ENCODE measurements at places on chromosomes 4 and X. TPM values are rescaled to one million over a fixed set of nuclear protein-coding genes. Genes with fewer than 3 reads are reported as not detected.

GRCh38 chr4:153021276-153021675, 85.2 kb downstream of the FHDC1 start:
- DNase-seq: no peak

DNA sequence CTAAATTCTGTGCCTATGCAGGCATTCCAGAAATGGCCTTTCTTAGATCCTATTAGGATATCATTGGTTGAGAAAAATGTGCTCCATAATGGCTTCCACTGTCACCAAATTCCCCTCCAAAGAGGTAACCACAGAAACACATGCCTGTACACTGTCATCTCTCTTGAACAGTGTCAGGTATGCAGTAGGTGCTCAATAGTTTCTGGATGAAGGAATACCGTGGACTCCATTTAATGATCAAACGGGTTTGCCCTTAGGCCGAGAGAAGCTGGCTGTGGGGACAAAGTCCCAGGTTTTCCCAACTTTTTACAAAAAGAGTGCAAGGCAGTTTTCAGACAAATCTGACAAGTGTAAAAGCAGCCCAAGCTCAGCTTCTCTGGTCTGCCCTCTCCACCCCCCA, 16.5 kb upstream of the MTM1 start:
- no peak for DNase-seq

GRCh38 chr4:151021637-151022334, 6.7 kb upstream of the LRBA start:
- DNase-seq: no peak

DNA sequence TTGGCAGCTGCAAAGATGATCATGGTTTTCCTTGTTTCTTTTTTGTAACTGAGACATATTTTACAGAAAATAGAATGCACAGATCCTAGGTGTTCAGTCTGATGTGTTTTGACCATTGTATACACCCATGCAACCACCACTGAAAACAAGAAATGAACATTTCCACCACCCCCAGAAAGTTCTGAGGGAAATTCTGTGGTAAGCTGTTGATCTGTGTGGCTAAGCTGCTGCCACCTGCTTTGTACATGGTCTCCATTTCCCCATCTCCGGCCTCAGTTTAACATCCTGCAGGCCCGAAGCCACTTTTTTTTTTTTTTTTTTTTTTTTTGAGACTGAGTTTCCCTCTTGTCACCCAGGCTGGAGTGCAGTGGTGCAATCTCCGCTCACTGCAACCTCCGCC, 65.3 kb downstream of the NYX start:
- DNase-seq: no peak

GRCh38 chr4:88185906-88186305, 27.5 kb upstream of the ABCG2 start:
- no peak for DNase-seq

DNA sequence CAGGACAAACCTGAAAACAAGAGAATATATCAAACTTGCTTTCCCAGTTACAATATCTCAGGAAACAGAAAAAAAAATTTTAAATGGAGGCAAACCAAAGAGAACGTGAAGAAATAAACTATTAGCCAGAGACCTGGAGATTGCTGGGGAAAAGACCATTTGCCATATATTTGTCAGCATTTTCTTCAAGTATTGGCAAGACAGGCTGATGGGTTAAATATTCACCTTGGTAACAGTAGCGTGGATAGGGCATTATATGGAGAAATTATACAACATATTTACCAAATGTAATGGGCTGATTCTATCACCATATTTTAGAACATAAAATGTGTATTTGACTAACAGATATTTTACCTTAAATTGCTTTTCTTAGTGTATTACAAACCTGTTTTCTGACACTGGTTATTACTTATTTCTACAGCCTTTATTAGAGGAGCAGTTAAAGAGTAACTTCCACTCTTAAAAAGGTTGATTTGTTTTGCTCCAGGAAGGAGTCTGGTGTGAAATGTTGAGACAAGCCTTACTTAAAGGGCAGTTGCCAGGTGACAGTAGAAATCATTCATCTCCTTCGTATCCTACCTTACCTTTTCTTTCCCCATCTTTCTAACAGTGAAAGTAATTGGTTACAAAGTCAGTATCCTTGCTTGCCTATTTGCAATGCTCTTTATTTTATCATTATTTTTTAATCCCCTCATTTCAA, 575.5 kb downstream of the GBA3 start:
- no peak for DNase-seq

DMD gene
- 57.1 TPM for total RNA-seq

DNA sequence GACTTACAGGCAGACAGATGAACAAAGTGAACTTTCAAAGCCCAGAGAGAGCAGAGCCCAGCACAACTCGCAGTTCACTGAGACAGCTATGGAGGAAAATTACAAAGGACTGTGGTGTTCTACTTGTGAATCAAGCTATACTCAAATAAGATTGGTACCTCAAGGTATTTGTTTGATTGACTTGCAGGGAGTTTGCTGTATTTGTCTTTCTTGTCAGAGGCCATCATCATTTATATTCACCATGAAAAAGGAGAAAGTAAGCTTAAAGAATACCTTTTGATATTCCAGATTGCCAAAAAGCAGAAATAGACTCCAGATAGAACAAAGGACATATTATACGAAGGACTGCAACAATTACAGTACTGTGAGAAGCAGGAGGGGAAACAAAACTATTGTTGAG, 1047.9 kb downstream of the RPA4 start:
- DNase-seq: no peak

DNA sequence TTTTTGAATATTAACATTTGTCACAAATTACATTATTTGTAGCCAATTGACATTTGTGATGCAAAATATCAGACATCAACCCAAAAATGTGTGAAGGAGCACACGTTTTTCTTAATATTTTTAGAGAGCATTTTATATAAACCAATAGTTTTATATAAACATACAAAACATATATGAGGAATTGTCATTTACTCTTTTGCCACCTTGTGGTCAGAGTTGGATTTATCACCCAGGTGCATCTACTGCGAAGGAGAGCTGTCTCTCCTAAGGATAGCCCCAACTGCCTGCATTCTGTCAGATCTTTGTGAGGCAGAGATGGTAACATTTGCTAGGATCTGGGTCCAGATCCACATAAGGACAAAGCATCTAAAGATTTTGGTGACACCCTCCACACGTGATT, 2.5 kb upstream of the USP27X start:
- no peak for DNase-seq

AMTN gene
- total RNA-seq: not detected

RPL36A gene
- 329 TPM for total RNA-seq

DNA sequence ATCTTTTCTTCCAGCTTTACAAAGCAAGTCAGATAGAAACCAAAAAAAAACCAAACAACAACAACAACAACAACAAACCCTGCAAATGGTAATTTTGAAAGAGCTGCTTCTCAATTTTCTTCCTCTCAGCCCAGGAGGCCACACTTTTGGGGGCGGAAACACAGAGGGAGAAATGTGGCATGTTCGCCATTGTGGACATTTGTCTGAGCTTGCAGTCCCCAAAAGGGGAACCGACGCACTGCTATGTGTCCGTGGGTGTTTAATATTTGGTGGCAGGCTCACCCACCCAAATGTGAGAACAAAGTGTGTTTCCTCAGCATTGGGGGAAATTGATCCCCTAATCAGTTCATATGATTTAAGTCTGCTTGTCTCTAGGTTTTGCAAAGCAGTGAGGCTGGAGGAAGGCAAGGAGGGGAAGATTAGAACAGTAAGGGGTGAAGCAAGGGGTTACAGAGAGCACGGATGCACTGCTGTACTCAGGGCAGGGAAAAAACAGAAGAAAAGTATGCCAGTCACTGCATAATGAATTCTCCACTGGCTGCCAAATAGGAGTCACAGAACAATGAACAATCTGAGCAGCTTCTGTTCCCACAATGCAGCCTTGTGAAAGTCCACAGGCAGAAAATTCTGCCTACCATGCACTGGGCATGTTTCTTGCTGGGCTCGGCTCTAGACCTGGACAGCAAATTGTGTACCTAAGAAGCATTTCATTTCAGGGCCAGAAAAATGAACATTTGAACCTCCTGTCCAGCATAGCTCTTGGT, 74.7 kb upstream of the GPM6B start:
- DNase-seq: no peak

ATP1B4 gene
- not detected for total RNA-seq

- no peak for DNase-seq
These were observed 10.3 kb downstream of the SPATA4 start for GRCh38 chr4:176185051-176185450.

DNA sequence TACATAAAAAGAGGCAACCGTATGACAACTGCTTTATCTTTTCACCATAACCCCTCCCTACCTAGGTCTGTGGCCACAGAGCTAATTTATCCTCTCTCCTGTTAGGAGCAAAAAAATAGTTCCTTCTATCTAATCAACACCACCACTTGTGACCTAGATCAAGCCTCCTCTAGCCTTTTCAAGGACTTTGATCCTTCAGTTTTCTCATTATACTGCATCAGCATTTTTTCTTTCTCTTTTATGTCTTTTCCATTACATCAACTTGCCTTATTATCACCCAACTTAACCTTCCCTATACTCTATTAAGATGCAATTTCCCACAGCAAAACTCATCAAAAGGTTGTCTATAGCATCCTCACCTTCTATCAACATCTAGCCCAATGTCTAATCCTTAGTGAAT, 211.0 kb downstream of the ANKRD50 start:
- no peak for DNase-seq
